ENCODE measurements at places on chromosomes 12 and 14. TPM values are rescaled to one million over a fixed set of nuclear protein-coding genes. Genes with fewer than 3 reads are reported as not detected.

The SOCS2 gene
- total RNA-seq, result 26.5 TPM

The PLEKHG3 gene
- total RNA-seq, result 53.7 TPM

The CCER1 gene
- not detected for total RNA-seq

The DENND5B gene
- 21.4 TPM for total RNA-seq

The PPFIA2 gene
- total RNA-seq, result 2.2 TPM

The POTEM gene
- not detected for total RNA-seq

The CLEC2A gene
- not detected for total RNA-seq

The KRT78 gene
- not detected for total RNA-seq

The TRPV4 gene
- 1.2 TPM for total RNA-seq

The OR11H6 gene
- total RNA-seq, result not detected

The NKX2-1 gene
- total RNA-seq, result not detected

Measured in melanocyte of skin (primary cell).